ENCODE measurements at places on chromosomes 1 and 21. TPM values are rescaled to one million over a fixed set of nuclear protein-coding genes. Genes with fewer than 3 reads are reported as not detected.

DNA sequence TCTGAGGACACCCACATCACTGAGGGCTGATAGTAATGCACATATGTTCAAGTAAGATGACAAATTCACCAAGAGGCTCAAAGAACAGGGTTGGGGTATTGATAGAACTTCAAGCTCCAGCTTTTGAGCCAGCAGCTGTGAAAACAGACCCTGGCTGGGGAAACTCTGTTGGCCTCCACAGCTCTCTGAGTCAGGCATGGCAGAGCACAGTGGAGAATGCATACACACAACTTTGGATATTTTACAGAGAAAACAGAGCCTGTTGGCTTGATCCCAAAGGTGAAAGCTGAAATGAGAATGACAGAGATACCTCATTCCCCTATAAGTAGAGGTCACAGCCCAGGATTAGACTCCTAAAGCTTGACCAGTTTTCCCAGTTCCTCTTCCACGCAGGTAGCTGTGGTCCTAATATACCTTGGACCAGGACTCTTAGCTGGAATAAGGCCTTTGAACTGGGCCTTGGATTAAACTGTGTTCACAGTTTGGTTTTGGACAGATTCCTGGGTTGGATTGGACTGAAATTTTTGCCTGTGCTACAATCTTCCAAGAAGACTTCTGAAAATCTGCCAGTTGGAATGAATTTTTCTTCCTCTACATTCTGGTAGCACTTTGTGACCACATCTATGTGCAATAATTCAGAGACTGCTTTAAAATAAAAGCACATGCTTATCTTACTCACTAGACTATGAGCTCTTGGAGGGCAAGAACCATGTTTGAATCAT is 101.6 kb upstream of the HMGB4 start:
- H3K4me1 ChIP-seq = no peaks in the 10 kb centered on the region
- H3K27me3 ChIP-seq = peaks cover 3% of the 10 kb centered on the region
- no peak overlapping the region for H3K4me3 ChIP-seq
- H3K27ac ChIP-seq = no peak overlapping the region
- peaks cover 4% of the 10 kb centered on the region for H3K36me3 ChIP-seq

DNA sequence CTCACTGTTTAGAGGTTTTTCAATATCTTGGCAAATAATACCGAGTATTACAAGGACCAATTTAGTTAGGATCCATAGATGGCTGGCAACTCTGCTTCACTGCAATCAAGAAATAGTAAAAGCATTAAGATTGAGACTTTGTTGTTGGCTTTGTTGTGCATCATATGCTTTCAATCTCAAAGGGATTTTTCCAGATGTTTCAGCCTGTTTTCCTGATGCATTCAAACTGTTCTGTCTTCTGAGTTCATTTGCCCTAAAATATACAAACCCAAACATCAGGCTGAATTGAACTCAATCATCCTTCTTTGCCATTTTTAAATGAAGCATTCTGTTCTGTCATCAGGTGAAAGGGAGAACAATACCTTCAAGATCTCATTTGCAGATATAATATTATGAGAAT is 248.7 kb downstream of the TTLL7 start:
- no peak overlapping the region for H3K4me3 ChIP-seq

DNA sequence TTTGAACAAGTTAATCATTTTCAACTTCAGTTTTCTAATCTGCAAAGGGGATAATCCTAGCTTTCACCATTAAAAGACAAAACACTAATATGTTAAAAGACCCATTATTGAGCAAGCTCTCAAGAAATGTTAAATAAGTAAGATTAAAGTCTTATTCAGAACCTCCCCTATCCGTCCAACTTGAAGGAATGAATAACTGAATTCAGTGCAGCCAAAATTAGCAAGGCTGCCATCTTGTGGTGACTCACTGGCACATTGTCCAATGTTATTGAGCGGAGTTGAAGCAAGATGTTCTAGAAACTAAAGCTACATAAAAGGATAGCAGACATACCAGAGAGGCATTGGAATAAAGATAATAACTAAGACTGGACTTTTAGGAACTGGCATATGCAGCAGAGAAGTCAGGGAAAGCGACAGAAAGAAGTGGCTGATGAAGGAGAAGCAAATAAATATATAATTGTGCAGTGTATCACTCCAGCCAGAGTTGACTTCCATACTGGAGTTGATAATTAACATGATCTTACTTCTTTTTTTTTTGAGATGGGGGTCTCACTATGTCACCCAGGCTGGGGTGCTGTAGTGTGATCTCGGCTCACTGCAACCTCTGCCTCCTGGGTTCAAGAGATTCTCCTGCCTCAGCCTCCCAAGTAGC is 8.2 kb upstream of the CAP1 start:
- H3K4me1 ChIP-seq = peaks cover 2% of the 10 kb centered on the region
- H3K27ac ChIP-seq = no peak overlapping the region

DNA sequence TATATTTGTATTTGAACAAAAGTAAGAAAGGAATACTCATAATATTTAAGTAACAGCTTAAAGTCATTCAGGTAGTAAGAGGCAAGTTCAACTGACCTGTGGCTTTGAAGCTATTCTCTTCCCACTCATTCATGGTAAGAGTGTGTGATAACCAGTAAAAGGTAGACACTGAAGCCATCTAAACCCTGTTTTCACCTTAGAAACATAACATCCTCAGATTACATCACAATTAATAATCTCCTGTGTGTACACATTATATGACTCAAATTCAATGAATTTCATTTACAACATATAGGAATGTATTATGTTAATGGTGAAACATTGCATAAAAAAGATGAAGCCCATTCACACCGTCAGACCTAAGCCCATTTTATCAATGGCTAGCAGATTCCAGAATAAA is 364.8 kb upstream of the SNX7 start:
- H3K4me3 ChIP-seq = no peak overlapping the region
- no peaks in the 10 kb centered on the region for H3K36me3 ChIP-seq
- peaks cover 7% of the 10 kb centered on the region for H3K4me1 ChIP-seq
- no peaks in the 10 kb centered on the region for H3K27me3 ChIP-seq

DNA sequence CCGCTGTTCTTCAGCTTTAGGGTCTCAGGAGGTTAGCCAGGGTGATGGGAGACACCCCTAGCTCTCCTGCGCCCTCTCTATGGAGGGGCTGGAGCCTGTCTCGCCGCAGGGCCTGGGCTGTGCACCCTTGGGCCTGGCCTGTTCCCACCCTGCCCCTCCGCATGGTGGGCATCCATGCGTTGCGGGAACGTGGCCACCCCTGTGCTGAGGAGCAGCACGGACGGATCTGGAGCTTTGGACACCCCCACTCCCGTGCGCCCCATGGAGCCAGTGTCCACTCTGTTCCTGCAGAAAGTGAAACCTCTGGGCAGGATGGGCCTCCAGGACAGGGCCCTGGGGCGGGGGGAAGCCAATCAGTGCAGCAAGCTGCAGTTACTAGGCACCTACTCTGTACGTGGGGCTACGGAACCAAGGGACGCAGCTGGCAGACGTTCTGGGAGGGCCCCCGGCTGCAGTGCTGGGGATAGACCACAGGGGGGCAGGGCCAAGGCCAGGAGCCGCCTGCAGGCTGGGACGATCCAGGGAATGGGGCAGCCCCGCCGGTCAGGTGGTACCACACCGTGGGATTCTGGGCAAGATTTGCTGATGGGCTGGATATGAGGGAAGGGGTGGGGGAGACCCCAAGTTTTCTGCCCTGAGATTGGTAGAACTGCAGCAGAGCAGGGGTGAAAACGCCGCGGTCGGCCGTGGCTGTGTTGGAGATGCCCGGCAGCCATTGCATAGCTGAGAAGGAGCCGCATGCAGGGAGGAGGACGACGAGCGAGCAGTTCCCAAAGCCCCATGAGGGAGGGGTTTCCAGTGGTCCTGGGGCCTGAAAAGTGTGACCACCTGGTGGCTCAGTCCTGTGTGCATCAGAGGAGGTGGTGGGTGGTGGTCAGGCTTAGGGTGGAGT is 43.3 kb downstream of the TP73 start:
- DNase-seq = peak; percentile 83
- H3K27ac ChIP-seq = no peak overlapping the region

DNA sequence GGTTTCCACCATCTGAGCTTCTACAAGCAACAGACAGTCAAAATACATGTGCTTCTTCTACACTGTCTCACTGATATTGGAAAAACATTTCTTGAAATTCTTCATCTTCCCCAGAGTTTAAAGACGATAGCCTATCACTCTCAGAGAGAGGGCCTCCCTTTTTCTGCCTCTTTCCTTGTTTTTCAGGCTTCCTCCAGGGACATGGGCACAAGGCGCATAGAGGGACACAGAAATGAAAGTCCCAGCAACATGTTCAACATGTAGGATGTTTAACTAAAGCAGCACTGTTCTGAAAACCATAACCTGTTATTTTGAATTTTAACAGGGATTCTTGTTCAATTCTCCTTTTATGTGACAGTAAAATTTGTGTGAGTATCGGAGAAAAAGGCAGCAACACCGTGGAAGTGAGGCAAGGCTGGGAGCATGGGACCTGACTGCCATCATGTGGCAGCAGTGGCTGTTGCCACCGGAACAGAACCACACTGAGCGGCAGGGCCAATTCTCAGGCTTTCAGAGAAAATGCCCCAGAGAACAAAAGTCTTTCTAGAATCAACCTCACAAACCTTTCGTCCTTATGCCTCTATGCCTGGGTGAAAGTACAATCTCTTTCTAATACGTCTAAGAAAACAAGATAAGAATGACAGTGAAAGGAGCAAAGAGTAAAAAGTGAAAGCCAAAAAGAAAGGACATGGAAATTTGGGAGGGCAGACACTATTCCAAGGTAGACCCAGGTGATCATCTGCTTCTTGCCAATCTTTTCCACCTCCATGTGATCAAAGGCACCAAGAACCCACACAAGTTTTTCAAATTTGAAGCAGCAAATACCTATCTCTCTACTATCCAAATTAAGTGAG is 54.5 kb downstream of the PCNX2 start:
- peaks cover under 1% of the 10 kb centered on the region for H3K27me3 ChIP-seq
- peak; percentile 78 for DNase-seq
- H3K36me3 ChIP-seq = peaks cover 6% of the 10 kb centered on the region
- H3K4me1 ChIP-seq = peaks cover 13% of the 10 kb centered on the region
- H3K27ac ChIP-seq = no peak overlapping the region

- no peak for DNase-seq
- H3K4me3 ChIP-seq = no peak overlapping the region
- H3K27ac ChIP-seq = no peak overlapping the region
- no peaks in the 10 kb centered on the region for H3K36me3 ChIP-seq
These were observed 500.9 kb upstream of the PRMT6 start for GRCh38 chr1:106555571-106555970.

DNA sequence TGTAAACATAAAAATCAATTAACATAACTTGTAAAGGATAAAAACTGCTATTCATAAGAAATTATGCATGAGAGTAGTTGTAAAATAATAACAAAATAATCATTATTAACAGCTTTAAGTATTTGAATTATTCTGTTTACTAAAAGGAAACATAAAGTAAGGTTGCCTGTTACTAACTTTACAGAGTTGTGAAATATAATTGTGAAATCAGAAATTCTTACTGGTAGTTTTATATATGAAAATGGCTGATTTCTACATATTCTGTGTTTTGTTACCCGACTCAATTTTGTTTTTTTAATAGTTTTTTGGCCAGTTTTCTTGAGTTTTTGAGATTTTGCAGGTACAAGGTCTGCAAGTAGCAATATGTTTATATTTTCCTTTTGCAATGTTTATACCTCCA is 27.8 kb downstream of the FNBP1L start:
- peaks cover 18% of the 10 kb centered on the region for H3K36me3 ChIP-seq
- H3K4me1 ChIP-seq = peaks cover 15% of the 10 kb centered on the region
- no peak overlapping the region for H3K4me3 ChIP-seq
- H3K27me3 ChIP-seq = peaks cover 5% of the 10 kb centered on the region
- no peak overlapping the region for H3K27ac ChIP-seq

DNA sequence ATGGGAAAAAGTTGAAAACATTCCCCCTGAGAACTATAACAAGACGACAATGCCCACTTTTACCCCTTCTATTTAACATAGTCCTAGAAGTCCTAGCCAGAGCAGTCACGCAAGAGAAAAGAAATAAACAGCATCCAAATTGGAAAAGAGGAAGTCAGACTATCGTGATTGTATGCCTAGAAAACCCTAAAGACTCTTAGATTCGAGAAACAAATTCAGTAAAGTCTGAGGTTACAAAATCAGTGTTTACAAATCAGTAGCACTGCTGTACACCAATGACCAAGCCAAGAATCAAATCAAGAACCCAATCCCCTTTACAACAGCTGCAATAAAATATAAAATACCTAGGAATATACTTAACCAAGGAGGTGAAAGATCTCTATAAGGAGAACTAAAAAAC is 72.4 kb downstream of the POU2F1 start:
- H3K27me3 ChIP-seq = no peaks in the 10 kb centered on the region
- H3K36me3 ChIP-seq = no peaks in the 10 kb centered on the region
- DNase-seq = no peak
- H3K4me3 ChIP-seq = no peak overlapping the region
- H3K27ac ChIP-seq = no peak overlapping the region
- peaks cover 3% of the 10 kb centered on the region for H3K4me1 ChIP-seq

- H3K27ac ChIP-seq = peak overlapping the region; percentile 88
- no peak overlapping the region for H3K4me3 ChIP-seq
- peaks cover 16% of the 10 kb centered on the region for H3K4me1 ChIP-seq
- no peak for DNase-seq
- no peaks in the 10 kb centered on the region for H3K27me3 ChIP-seq
- H3K36me3 ChIP-seq = peaks cover 16% of the 10 kb centered on the region
These were observed 20.4 kb downstream of the GPR161 start for GRCh38 chr1:168116327-168116799.

- no peak overlapping the region for H3K27ac ChIP-seq
- H3K27me3 ChIP-seq = peaks cover 2% of the 10 kb centered on the region
- H3K4me3 ChIP-seq = no peak overlapping the region
These were observed 55.3 kb upstream of the COL6A1 start for GRCh38 chr21:45926281-45926680.

- H3K4me3 ChIP-seq = no peak overlapping the region
- no peaks in the 10 kb centered on the region for H3K4me1 ChIP-seq
- no peaks in the 10 kb centered on the region for H3K36me3 ChIP-seq
- H3K27ac ChIP-seq = no peak overlapping the region
These were observed 177.2 kb downstream of the GIPC2 start for GRCh38 chr1:78222960-78223358.

- no peak for DNase-seq
- no peak overlapping the region for H3K27ac ChIP-seq
- no peaks in the 10 kb centered on the region for H3K36me3 ChIP-seq
These were observed 314.4 kb upstream of the ZP4 start for GRCh38 chr1:238205045-238205662.

- H3K4me3 ChIP-seq = no peak overlapping the region
- no peaks in the 10 kb centered on the region for H3K4me1 ChIP-seq
- no peaks in the 10 kb centered on the region for H3K36me3 ChIP-seq
- H3K27ac ChIP-seq = no peak overlapping the region
- DNase-seq = no peak
- peaks cover 2% of the 10 kb centered on the region for H3K27me3 ChIP-seq
These were observed 65.6 kb upstream of the PLA2G4A start for GRCh38 chr1:186763107-186763506.

The TNFSF4 gene
- total RNA-seq = 0.34 TPM

The LEPROT gene
- total RNA-seq = 56.0 TPM

The LCE1D gene
- not detected for total RNA-seq

The GCSAML gene
- not detected for total RNA-seq

The CCDC181 gene
- 1.1 TPM for total RNA-seq

The SIK1 gene
- total RNA-seq = 14.2 TPM

The LDLRAD1 gene
- not detected for total RNA-seq

The KCNJ15 gene
- not detected for total RNA-seq

The ASCL5 gene
- total RNA-seq = not detected
